ENCODE measurements at places on chromosomes 4 and X. TPM values are rescaled to one million over a fixed set of nuclear protein-coding genes. Genes with fewer than 3 reads are reported as not detected.

- no peak for DNase-seq
- H3K4me1 ChIP-seq: no peaks in the 10 kb centered on the region
- no peak overlapping the region for H3K4me3 ChIP-seq
- no peaks in the 10 kb centered on the region for H3K36me3 ChIP-seq
- H3K27ac ChIP-seq: no peak overlapping the region
- no peaks in the 10 kb centered on the region for H3K27me3 ChIP-seq
Measured at GRCh38 chr4:170114636-170115035, 24.9 kb upstream of the AADAT start.

PLP1 gene
- total RNA-seq: not detected

- no peak overlapping the region for H3K27ac ChIP-seq
- H3K36me3 ChIP-seq: no peaks in the 10 kb centered on the region
- no peak for DNase-seq
- H3K4me3 ChIP-seq: no peak overlapping the region
Measured at GRCh38 chr4:122614621-122615020, 6.2 kb downstream of the IL21 start.

- no peaks in the 10 kb centered on the region for H3K36me3 ChIP-seq
- peaks cover 48% of the 10 kb centered on the region for H3K4me1 ChIP-seq
- no peak overlapping the region for H3K27ac ChIP-seq
- H3K27me3 ChIP-seq: peaks cover 2% of the 10 kb centered on the region
- no peak for DNase-seq
Measured at GRCh38 chrX:72097098-72097497, 34.6 kb downstream of the RTL5 start.

GRCh38 chr4:121164291-121164690, at the start of gene TNIP3:
Gene TNIP3, minus strand, starts transcription at chr4:121164321. Its CDS starts 196 bp downstream, at chr4:121164125.
- no peak within 1 kb of the TSS for H3K4me3 ChIP-seq
- H3K36me3 ChIP-seq: no peaks in the 10 kb centered on the region
- H3K27me3 ChIP-seq: no peaks in the 10 kb centered on the region
- peaks cover 9% of the 10 kb centered on the region for H3K4me1 ChIP-seq
- H3K27ac ChIP-seq: peak within 1 kb of the TSS; percentile 39

DNA sequence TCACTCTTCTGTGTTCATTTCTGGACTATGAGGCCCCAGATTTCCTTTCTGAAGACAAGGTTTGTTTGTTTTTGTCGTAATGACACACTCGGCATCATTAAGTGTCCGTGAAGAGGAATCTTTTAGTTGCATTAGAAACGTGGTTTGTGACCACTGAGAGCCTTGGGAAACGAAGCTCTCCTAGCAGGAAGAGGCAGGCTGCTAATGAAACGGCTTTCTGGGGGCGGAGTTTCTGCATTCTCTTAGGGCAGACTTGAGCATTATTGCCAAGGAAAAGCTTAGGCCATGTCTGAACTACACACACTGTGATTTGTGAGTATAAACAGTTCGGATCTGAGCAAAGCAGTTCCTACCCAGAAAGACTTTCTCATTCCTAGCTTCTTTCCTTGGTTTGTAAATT, 64.0 kb downstream of the SOX3 start:
- H3K36me3 ChIP-seq: no peaks in the 10 kb centered on the region
- no peaks in the 10 kb centered on the region for H3K4me1 ChIP-seq
- no peak overlapping the region for H3K4me3 ChIP-seq
- DNase-seq: no peak
- no peak overlapping the region for H3K27ac ChIP-seq

RHOXF1 gene
- total RNA-seq: 0.45 TPM
